ENCODE measurements at places on chromosomes 7 and 10.

- no peak for DNase-seq
Observed at GRCh38 chr10:30092151-30092790, 32.9 kb upstream of the JCAD start.

DNA sequence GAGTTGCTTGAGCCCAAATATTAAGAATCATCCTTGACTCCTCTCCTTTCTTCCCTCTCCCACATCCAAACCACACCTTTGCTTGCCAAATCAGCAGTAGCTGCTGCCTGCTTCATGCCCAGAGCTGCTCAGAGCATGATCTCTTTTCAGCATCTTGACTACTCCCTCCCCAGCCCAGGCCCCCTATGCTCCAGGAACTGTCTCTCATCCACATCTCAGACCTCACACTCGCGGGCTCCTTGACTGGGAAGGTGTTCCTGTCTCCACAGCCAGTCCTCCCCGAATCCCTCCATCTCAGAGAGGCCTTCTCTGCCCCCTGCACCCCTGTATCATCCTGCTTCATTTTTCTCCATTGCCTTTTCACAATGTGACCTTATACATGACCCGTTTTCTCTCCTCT is 157.0 kb downstream of the DNAJB6 start:
- DNase-seq = no peak

- DNase-seq = no peak
Observed at GRCh38 chr7:129914536-129915272, 38.1 kb downstream of the UBE2H start.

- no peak for DNase-seq
Observed at GRCh38 chr10:103574097-103575061, 80.9 kb downstream of the NEURL1 start.

DNA sequence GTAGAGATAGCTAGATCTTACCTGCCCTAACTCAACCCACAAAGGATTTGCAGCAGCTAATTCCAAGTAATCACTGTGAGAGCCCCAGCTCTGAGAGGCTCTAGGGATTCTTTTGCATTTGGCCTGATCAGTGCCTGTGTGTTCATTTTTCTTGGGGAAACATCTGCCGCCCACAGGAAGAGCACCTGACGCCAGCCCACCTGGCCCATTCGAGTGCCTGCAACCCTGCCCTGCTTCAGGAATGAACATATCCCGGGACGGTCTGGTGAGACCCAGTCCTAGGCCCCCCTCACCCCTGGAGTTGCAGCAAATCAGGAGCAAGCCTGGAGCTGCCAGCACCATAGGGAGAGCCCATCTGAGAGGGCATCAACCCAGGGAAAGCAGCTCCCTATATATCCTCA is 38.8 kb downstream of the GSDME start:
- no peak for DNase-seq

DNA sequence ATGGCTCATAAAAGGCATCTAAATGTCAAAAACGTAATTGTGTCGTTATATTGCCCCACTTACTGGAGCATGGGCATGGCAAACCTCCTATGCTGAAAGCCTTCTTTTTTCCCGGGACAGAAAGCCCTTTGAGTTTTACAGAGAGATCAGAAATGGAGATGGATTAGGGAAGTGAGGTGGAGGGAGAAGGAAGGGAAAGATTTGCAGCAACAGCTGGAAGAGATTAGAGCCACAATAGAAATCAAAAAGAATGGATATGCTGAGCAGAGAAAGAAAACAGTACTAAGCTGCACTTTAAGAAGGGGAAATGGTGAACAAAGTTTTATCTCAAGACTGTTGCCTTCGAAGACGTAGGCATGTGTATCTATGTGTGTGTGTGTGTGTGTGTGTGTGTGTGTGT is 97.2 kb upstream of the PCGF5 start:
- DNase-seq = no peak

DNA sequence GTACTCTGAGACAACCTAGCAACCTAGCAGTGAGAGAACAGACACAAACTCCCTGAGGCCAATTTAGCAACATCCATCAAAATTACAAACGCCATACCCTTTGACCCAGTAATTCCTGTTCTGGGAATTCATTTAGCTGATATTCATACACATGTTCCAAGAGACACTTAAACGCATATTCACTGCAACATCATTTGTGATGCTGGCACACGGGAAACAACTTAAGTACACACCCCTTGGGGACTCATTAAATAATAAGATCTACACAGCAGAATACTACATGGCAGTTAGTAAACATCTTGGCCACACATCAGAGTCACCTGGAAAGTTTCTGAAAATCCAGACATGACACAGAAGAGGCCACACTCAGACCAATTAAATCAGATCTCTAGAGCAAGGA is 17.6 kb downstream of the NUDCD3 start:
- no peak for DNase-seq

GRCh38 chr10:2701802-2702201 is 365.5 kb upstream of the PFKP start:
- DNase-seq = no peak

- DNase-seq = no peak
Observed at GRCh38 chr7:115054478-115055065, 132.7 kb downstream of the MDFIC start.

DNA sequence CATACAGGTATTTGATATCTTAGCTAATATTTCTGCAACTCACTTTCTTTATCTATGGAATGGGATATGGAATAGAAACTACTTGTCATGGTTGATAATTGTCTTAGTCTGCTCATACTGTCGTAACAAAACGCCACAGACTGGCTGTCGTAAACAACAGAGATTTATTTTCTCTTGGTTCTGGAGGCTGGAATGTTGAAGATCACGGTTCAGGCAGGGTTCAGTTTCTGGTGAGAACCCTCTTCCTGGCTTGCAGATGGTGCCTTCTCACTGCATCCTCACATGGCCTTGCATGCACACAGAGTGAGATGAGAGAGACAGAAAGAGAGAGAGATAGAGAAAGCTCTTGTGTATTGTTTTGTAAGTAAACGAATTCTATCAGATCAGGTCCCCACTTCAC is 332.7 kb upstream of the MAGI2 start:
- DNase-seq = no peak

DNA sequence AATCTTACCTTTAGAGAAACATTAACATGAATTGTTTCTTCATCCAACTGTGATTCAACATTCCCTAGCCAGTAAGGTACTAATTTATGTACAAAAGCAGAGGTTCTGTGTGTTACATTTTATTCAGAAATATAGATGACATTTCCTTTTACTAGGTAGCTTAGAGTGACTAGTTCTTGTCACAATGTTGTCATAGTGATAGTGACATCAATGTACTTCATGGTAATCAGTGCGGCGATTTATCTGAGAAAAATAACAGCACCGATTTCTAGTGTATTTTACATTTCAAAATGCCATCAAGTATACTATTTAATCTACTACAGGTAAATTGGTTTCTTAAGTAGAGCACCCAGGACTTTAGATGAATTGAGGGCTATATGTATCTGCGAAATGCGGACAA is 72.1 kb upstream of the DGKB start:
- DNase-seq = no peak

DNA sequence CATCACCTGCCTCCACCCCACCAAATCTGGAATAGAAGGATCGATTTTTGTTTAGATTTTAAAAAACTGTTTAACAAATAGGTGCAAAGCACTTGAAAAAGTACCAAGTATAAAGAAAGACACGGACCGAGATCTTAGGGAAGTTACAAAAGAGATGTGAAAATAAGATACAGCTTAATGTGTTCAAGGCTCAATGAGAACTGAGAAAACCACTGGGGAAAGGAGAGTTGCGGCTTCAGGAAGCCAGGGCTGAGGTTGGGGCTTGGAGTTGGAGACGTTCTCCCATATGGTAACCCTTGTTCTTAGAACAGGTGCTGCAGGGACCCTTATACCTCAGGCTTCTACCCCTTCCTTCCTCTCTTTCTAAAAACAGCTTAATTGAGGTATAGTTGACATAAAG is 140.2 kb downstream of the FANK1 start:
- DNase-seq = no peak

DNA sequence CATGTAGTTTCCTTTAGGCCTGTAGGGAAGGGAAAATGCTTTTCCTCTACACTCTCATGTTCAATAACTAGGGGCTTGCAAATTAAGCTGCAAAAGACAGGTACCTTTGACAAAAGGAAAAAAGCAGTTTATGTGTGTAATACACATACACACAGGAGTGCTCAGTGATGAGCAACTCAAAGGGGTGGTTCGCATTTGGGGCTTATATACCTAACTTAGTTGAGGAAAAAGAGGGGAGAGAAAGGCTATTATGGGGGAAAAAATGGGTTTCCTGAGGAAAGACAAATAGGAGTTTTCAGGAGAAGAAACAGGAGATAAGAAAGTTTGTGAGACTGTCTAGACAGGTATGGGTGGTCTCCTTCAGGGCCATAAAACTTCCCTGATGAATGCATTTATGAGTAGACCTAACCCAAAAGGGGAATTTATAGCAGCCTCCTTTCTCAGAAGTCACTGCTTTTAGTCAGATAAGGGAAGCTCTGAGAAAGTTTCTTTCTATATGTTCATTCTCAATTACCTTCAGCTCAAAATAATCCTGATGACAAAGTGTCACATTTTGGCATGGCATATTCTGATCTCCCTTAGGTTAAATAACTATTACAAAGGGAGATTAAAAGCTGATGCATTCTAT is 55.2 kb upstream of the EZH2 start:
- DNase-seq = no peak

DNA sequence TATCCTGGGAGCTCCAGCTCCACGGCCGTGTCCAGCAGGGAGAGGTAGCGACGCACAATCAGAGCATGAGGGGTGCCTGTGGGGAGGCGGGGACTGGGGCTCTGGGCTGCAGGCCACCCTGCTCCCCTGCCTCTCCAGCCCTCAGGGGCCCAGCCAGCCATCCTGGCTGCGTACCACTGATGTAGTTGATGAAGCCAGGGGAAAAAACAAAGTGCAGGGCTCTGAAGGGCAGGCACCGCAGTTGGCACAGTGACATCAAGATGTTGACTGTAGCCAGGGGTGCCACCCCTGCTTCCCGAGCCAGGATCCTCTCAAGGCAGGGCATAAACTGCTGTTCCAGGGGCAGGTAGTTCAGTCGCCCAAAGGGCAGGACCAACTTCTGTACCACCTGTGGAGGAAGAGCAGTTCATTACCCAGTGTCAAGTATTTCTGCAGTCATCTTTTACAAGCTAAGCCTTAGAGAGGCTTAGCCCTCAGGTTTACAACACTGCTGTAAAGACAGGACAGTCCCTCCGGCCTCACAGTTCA is 2.8 kb downstream of the FASTK start:
- DNase-seq = no peak

DNA sequence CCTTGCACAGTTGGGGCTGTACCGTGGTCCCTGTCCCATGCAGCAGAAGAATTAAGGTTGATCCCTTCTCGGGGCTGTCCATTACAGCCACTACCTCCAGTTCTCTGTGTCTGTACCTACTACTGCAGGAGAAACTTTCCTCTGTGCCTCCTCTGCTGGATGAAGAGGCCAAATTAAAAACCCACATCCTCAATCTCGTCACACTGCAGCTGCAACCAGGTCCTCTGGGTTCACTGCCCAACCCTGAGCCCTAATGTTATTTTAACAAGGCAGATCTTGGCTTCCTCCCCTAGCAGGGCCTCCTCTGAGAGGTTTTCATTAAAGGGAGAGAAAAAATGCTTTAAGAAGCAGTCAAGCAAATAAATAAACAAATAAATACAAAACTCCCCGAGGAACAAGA is 66.6 kb downstream of the PLXNA4 start:
- no peak for DNase-seq

GRCh38 chr7:68306692-68307107 is 1291.6 kb upstream of the AUTS2 start:
- DNase-seq = no peak

DNA sequence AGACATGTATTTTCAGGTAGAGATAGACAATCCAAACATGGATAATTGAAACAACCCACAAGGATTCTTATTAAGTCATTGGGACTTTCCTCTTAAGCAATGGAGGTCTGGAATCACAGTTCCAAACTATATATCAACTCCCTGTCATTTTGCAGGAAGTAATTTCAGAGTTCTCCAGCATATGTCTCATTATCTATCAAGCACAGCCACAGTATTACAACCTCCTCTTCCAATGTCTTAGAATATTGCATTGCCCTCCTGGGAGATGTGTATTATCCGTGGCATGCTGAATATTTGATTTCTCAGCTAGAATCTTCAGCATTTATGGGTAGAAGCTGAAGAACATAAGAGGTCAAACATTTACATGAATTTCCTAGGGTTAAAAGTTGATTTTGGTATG is 1255.8 kb downstream of the SORCS1 start:
- DNase-seq = no peak

- DNase-seq = no peak
Observed at GRCh38 chr10:71963351-71964097, 671 bp upstream of the CHST3 start.

DNA sequence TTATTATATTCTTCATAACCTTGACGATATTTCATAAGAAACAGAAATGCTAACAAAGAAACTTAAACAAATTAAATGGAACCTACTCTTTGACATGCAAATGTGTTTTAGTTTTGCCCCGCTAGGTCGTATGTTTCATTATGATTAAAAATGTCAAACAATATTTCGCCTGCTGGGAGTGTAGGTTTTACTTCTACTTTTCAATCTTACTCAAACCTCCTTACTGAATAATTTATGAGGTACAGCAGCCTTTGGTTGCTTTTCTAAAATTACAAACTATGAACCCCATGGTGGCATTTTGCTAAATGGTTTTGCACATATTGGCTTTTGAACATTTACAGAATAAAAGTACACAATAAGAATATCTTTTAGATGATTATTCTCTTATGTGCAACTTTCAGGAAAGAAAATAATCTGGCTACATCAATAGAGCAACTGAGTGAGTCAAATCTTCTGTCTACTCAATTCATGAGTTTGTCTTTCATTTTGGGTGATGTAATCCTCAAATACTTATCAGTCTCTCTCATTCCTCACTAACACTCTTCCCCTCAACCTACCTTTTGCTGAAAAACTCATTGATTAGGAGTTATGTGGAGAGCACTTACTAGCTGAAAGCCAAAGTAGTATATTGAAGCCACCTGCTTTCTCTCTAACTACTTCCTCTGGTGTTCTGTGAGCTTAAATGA is 1226.4 kb downstream of the XPNPEP1 start:
- no peak for DNase-seq

- DNase-seq = no peak
Observed at GRCh38 chr7:22613496-22613895, 113.5 kb upstream of the IL6 start.

DNA sequence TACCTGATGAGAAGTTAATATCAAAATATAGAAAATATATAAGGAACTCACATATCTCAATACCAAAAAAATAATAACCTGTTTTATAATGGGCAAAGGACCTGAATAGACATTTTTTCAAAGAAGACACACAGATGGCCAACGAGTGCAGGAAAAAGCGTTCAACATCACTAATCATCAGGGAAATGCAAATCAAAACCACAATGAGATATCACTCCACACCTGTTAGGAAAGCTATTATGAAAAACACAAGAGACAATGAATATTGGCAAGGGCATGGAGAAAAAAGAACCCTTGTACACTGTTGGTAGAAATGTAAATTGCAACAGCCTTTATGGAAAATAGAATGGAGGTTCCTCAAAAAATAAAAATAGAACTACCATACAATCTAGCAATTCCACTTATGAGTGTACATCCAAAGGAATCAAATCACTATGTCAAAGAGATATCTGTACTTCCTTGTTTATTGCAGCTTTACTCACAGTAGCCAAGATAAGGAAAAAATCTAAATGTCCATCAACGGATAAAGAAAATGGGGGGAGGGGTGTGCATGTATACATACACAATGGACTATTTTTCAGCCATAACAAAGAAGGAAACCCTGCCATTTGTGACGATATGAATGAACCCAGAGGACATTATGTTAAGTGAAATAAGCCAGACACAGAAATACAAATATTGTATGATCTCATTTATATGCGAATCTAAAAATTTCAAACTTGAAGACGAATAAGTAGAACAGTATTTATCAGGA is 3.6 kb upstream of the ALOX5 start:
- no peak for DNase-seq
